NCI-H187 (cell line): ENCODE measurements at places on chromosomes 3 and 15.

DNA sequence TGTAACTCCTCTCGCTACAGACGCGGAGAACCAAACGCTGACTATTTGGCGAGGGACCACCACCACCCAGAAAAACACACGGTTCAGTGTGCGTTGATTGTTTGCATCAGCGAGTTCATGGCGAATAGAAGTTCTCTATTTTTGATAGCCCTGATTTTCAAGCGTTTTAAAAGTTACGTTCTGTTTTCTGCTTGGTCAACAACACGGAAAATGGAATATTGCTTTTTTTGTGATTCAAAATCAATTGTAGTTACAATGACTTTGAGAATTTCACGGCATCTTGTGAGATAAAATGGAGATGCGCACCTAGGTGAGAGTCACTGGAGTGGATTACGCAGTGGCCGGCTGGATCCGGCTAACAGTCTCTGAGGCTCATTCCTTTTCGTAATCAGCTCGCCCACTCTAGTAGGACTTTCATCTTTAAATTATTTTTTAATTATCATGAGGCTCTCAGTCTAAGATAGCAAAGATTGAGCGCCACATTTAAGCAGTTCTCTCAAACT, 54.8 kb downstream of the CCDC54 start:
- DNase-seq: no peak

- DNase-seq: no peak
These were observed 16.0 kb upstream of the MYO1E start for GRCh38 chr15:59388670-59389069.

GRCh38 chr3:140344082-140344454, 333.8 kb upstream of the TRIM42 start:
- no peak for DNase-seq

DNA sequence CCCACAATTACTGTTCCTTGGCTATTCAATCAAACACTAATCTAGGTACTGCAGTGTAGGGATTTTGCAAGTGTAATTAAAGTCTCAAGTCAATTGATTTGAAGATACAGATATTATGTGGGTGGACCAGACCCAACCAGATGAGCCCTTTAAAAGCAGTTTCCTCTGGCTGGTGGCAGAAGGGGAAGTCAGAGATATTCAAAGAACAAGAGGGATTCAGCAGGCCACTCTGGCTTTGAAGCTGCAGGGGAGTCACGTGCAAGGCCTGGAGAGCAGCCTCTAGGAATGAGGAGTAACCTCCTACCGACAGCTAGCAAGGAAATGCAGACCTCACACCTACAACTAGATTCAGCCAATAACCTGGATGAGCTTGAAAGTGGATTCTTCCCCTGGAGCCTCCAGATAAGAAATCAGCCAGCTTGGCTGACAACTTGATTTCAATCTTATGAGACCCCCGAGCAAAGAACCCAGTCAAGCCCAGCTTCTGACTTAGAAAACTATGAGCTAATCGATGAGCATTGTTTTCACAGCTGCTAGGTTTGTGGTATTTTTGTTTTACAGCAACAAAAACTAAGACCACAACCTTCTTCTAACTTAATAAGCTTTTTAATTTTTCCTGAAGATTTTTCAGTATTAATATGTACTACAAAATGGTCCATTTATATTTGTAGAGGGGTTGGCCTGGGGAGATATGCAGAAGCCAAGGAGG, 13.4 kb downstream of the HACD2 start:
- DNase-seq: no peak

GRCh38 chr15:96595951-96596350, 265.5 kb downstream of the NR2F2 start:
- no peak for DNase-seq

GRCh38 chr15:100426937-100427336, 85.2 kb upstream of the ADAMTS17 start:
- no peak for DNase-seq
